M059J (cell line): ENCODE measurements at places on chromosomes 13 and 19. TPM values are rescaled to one million over a fixed set of nuclear protein-coding genes. Genes with fewer than 3 reads are reported as not detected.

GRCh38 chr13:46387064-46387851 lies at the start of gene RUBCNL:
Gene RUBCNL, minus strand, starts transcription at chr13:46387252. Its CDS starts 14,777 bp downstream, at chr13:46372475.
- DNase-seq = peak; percentile 45

The APOE gene
- total RNA-seq = 1.6 and 3.5 TPM in 2 replicates

GRCh38 chr19:33448159-33448516 lies 73.5 kb downstream of the PEPD start:
- DNase-seq = no peak

- no peak for DNase-seq
These were observed 314.1 kb downstream of the FOXO1 start for GRCh38 chr13:40352380-40352778.

GRCh38 chr19:31882709-31883108 lies 462.7 kb upstream of the ZNF507 start:
- no peak for DNase-seq

DNA sequence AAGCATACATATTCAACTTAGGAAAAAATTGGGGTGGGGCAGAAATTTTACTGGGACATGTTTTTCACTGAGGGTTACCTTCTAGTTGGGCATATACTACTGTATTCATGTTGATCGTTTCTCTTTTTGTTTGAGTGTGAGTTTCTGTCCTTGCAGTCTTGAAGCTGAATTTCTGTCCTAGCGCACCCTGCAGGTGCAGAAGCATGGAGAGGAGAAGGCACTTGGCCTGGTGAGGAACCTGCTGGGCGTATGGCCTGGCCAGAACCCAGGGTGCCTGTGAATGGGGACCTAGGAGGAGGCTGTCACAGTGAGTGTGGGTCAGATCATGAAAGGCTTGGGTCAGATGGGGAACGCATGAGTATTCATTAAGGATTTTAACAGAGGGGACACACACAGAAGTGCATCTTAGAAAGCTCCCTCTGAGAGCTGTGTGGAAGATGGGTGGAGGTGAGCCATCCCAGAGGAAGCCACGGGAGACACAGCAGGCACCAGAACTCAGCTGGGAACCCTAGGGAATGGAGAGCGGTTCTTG lies 36.8 kb downstream of the SERP2 start:
- no peak for DNase-seq

The CYP2A6 gene
- not detected in 2 replicates for total RNA-seq

DNA sequence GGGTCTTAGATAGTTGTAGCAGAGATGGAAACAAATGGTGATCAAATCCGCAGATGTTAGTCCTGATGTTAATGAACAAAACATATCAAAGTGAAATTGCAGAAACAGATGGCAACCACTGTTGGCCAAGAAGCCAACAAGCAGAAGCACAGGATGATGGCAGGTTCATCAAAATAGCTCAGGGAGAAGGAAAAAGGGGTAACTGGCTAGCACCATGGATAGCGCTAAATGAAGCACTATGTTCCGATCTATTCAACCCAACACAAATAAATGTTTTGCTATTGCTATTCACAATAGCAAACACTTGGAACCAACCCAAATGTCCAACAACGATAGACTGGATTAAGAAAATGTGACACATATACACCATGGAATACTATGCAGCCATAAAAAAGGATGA lies 413.7 kb downstream of the FGF14 start:
- DNase-seq = no peak

- peak; percentile 55 for DNase-seq
These were observed 2.1 kb downstream of the TGFB1 start for GRCh38 chr19:41351339-41352245.

The INSL3 gene
- not detected in 2 replicates for total RNA-seq

GRCh38 chr13:110644892-110645521 lies 29.7 kb downstream of the NAXD start:
- DNase-seq = peak; percentile 22

The ANGPTL4 gene
- 0.27 and 0.91 TPM in 2 replicates for total RNA-seq

- DNase-seq = peak; percentile 57
These were observed 2.0 kb upstream of the PTOV1 start for GRCh38 chr19:49848938-49849337.

The NFIC gene
- 26.5 and 56.9 TPM in 2 replicates for total RNA-seq

The JAK3 gene
- 0.39 and 0.71 TPM in 2 replicates for total RNA-seq

- DNase-seq = no peak
These were observed 92.5 kb downstream of the TUBGCP3 start for GRCh38 chr13:112495465-112495864.

DNA sequence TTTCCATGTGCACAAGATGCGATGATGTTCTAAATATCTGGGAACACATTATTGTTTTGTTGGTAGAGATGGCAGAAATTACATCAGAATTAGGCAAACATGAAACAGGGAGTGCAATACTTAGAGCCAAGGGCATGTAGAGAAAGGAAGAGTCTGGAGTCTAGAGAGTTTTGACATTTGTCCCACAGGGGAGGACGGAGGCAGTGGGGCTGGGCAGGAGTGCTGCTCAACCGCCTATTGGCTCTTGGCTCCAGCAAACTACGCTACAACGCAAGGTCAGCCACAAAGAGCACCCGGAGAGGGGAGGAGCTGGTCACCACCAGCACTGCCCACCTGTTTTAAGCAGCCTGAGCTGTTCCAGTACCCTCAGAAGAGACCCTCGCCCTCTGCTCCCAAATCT lies 108.3 kb downstream of the ABCC4 start:
- DNase-seq = no peak

The CGB5 gene
- 7.3 and 8.1 TPM in 2 replicates for total RNA-seq

- no peak for DNase-seq
These were observed 102.1 kb downstream of the ATP8A2 start for GRCh38 chr13:25473864-25474263.

The SLC1A6 gene
- total RNA-seq = not detected in 2 replicates

DNA sequence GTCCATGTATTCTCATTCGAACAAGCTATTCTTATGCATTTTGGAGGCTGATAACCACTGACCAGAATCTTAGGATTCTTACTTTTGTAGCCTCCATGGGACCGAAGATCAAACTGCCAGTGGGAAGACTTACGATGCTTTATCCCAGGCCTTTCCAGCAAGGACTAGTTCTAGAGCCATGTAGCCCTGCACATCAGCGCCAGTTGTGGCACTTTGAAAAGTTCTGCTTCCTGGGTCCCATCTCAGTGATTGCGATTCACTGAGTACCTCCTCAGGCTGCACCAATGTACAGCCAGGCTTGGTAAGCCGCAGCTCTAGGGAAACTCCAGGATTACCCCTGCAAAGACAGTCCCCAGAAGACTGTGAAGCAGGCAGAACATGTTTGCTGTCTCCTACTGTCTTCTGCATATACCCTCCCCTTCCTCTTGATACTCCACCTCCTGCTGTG lies 18.9 kb upstream of the ENOX1 start:
- DNase-seq = no peak

GRCh38 chr13:51225029-51225428 lies 2.8 kb downstream of the FAM124A start:
- no peak for DNase-seq

GRCh38 chr13:40755082-40755700 lies 15.8 kb downstream of the MRPS31 start:
- no peak for DNase-seq

The CGB3 gene
- total RNA-seq = 1.7 and 7.0 TPM in 2 replicates

The F10 gene
- total RNA-seq = 0.10 TPM in 1 of 2 replicates, not detected in the other

The MYO1F gene
- 0.15 and 0.25 TPM in 2 replicates for total RNA-seq

DNA sequence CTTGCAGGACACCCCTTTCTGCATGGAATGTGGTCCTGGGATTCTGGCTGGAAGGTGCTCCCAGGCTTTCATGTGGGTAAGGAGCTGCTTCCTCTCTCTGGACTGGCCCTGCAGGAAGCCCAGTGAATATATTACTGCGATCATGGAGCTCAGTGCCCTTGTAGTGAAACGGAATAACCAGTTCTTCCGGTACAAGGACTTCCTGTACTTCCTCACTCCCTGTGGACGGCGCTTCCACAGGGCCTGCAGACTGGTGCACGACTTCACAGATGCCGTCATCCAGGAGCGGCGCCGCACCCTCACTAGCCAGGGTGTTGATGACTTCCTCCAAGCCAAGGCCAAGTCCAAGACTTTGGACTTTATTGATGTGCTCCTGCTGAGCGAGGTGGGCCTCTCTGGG lies 8.0 kb downstream of the CYP4F8 start:
- no peak for DNase-seq

- DNase-seq = peak; percentile 3
These were observed 877.2 kb upstream of the PCDH20 start for GRCh38 chr13:62292714-62293480.

GRCh38 chr19:31257426-31258130 lies 91.7 kb downstream of the TSHZ3 start:
- no peak for DNase-seq

GRCh38 chr13:46160471-46161066 lies 21.4 kb downstream of the LCP1 start:
- DNase-seq = peak; percentile 55

The NECTIN2 gene
- 136 and 161 TPM in 2 replicates for total RNA-seq

GRCh38 chr13:48573213-48574007 lies 40.5 kb upstream of the RCBTB2 start:
- no peak for DNase-seq

- no peak for DNase-seq
These were observed 445.5 kb downstream of the EFNB2 start for GRCh38 chr13:106090001-106090400.

GRCh38 chr19:38255383-38256014 lies 675 bp downstream of the PPP1R14A start:
- DNase-seq = no peak

The FFAR2 gene
- total RNA-seq = not detected in 2 replicates

DNA sequence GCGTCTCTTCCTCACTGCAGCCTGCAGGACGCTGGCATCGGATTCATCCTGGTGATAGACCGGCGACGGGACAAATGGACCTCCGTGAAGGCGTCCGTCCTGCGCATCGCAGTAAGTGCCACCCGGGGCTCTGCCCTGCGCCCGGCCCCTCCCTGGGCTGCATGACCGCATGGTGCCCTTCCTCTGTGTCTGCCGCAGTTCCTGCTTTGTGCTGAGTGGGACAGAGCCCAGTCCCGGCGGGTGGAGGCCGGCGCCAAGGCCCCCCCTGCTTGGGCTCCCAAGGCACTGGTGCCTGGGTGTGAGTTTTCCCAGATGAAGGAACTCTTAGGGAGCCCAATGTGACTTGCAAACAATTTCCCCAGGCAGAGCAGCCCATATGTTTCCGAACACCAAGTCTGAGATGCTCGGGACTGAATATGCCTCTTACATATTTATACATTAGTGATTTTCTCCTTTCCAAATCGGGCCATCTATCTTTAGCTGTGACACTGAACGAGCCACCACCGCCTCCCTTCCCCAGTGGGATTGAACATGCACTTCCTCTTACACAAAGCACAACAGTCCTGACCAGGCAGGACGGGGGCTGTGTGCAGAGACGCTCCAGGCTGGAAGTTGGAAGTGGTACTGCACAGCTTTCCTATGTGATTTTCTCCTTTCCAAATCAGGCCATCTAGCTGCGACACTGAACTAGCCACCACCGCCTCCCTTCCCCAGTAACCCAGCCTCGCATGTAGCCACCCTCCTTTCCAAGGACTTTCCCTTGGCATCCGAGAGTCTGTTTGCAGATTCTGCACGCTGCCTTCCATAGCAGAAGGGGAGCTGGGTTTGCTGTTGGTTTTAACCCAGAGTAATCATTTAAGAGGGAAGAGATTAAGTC lies 60.1 kb upstream of the F7 start:
- no peak for DNase-seq

- DNase-seq = no peak
These were observed 572.6 kb upstream of the KLF12 start for GRCh38 chr13:74706801-74707200.
